ENCODE measurements at places on chromosomes 6 and 20.

- peak; percentile 46 for DNase-seq
These were observed 1.2 kb downstream of the SLC2A4RG start for GRCh38 chr20:63740627-63741353.

DNA sequence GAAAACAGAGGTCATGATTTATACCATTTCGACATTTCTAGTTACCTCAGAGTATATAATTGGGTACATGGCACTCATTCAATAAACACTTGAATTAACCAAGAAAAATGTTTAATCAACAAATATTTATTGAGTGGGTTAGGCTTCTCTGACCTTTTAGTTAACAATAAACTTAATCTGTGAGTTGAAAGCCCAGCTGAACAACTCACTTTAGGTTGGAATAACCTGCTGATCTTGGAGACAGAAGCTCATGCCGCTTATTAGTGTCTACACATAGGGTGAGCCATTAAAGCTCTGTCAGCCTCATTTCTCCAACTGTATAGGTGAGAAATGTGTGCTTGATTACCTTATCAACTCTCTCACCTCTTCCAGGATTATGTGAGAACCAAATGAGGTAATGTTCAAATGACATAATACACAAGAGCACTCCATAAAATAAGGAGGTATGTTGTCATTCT is 98.2 kb upstream of the DTNBP1 start:
- no peak for DNase-seq

DNA sequence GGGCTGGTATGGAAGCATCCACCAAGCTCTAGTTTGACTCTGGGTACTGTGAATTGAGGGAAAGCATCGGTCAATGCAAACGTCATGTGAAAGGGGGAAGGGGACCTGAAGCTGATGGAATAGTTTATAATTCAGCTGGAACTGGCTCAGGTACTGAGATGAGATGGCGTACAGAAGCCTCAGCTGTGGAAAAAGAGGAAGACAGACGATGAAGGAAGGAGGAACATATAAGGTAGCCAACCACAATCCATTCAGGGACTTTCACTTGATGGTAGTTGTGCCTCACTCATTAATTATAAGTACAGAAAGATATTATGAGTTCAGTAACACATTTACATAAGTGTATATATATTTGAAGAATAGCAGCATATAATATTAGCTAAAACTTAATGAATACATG is 2.7 kb downstream of the CALHM5 start:
- no peak for DNase-seq

GRCh38 chr6:170006900-170007467 is 255.6 kb downstream of the ERMARD start:
- DNase-seq: no peak

- DNase-seq: no peak
These were observed 153.1 kb downstream of the EPHA7 start for GRCh38 chr6:93266116-93266817.

DNA sequence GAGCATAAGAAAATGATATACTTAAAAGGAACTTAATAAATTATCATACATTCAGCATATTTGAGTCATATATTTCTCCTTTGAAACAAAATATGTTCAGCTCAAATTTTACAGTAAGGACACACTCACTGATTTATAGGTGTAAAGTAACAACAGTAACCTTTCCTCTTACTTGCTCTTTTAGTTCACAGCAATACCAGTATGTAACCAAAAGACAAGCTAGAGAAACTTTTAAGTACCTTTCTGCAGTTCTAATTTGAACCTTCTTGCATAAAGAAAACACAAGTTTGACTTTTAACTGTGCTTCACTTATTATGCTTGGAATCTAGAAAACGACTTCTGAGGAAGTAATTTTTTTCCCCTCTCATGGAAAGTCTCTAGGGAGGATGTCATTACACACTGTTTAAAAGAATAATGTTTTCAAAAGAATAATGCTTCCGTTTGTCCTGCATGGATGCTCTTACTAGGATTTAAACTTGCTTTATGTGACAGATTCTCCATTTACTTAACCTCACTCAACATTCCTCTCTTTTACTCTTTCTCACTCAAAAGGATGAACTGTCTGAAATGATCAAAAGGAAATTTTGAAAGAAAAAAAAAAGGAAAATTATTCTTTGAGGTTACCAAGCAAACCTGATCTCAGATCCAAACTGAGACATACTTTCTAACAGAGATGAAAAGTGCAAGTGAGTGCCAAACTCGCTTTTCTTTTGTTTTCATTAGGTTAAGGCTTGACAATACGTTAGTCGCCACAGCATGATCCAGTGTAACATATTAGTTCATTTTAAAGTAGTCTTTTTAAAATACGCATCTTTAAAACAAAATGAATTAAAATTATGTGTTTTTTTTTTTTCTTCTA is 22.4 kb upstream of the CALHM6 start:
- DNase-seq: no peak

DNA sequence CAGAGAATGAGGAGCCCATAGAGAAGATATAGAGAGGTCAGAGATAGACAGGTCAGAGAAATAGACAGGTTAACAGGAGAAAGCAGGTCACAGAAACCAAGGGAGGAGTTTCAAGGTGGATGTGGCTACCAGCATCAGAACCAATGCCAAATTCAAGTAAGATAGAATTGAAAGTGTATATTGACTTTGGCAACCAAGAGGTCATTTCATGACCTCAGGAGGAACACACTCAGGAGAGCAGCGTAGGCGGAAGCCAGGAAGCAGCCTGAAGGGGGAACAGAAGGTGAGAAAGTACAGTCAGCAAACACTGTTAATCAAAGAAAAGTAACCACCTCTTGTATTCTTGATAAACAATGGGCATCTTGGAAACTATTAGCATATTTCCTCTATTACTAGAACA is 33.9 kb upstream of the ALDH8A1 start:
- no peak for DNase-seq

DNA sequence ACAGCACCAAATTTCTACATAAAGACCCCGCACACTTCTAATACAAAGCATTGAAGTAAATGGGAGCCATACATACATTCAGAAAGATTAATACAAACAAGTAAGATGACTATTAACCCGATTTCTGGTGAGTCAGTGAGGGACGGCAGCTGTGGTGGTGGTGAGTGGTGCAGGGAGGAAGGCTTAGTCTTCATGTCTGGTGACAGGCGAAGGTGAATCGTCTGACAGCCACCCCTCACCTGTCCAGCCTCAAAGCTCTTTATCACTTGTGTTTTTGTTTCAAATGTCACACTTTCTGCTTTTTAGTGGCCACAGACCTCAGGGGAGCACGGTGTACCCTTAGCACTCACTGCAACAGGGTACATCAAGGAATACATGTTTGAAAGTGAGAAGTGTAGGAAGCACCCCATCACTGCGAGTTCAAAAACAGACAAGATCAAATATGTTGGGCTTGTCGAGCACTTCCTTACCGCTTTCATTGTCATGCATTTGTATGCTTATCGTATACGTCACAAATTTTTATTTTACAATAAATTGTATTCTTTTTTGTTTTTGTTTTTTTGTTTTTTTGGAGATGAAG is 63.5 kb downstream of the IRF4 start:
- peak; percentile 38 for DNase-seq

GRCh38 chr6:43719511-43719910 is 31.9 kb upstream of the MRPS18A start:
- no peak for DNase-seq

DNA sequence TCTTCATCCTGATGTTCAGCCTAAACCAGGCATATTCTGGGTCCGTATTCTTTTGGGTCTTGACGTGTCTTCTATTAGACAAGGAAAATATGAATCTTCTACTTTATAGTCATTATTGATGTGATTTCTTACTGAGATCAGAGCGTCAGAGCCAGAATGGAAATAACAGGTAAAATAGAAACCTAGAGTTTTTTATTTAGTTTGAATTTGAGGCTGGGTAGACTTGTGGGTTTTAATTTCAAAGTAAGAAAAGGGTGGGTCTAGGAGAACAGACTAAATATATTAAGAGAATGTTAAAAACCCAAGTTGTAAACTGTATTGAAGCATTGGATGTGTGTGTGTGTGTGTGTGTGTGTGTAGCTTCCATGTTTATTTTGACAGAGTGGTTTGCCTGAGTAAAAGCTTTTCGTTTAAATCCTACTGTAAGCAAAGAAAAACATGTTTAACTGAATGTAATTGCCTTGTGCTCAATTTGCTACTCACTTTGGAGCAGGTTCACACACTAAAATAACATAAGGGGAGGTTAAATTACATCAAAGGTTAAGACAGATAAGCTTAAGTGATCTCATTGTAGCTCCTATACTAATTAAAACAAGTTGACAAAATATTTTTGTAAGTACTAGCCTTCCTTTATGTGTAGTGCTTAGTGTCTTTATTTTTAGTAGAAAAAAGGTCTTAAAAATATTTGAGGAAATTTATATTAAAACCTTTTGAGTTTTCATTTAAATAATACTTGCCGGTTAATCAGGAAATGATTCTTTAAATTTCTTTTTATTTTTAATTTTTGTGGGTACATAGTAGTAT is 17.4 kb downstream of the HECA start:
- DNase-seq: no peak

DNA sequence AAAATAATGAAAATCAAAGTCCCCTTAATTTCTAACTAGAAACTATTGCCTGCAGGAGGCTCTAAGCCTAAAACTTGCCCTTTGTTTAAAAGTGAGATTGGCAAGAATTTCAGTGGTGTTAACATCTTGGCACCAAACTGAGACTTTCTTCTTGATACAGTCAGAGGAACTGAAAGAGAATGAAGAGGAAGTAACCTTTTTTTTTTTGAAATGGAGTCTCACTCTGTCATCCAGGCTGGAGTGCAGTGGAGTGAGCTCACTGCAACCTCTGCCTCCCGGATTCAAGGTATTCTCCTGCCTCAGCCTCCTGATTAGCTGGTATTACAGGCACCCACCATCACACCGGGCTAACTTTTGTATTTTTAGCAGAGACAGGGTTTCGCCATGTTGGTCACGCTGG is 3.6 kb downstream of the DOP1A start:
- no peak for DNase-seq

GRCh38 chr20:20731000-20731944 is 18.8 kb upstream of the RALGAPA2 start:
- DNase-seq: no peak

GRCh38 chr6:71079677-71080076 is 122.8 kb upstream of the B3GAT2 start:
- no peak for DNase-seq

DNA sequence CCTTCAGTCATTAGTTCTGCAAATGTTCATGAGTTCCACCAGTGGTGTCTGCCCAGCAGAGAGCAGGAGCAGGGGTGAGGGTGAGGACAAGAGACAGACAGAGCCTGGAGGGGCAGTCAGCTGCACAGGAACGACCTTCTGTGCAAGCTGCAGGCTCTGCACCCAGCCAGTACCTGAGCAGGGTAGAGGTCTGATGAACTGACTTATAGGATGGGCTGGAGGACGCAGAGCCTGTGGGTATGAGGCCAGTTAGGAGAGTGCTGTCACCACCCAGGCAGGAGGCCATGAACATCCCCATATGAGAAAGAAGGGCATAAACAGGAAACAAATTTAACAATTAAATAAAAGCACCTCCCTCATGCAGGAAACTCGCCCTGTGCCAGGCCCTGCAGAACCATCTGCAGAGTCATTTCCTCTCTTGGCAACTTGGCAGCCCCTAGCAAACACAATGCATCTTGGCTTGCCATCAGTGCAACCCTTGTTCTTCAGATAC is 17.9 kb downstream of the C6orf15 start:
- peak; percentile 76 for DNase-seq

DNA sequence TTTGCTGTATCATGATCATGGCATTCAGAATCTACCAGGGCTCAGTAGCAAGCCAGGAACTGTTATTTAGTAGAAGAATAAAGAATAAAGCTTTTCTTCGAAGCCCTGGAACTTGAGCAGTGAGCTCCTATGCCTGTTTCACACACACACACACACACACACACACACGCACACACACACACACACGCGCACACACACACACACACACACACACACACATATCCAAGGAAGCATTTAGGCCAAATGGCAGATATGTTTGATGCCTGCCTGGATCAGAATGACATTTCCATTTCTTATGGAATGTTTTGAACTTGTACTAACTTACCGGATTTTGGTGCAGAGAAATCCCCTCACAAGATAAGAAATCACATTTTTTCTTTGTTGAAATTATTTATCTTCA is 35.5 kb downstream of the RPP21 start:
- no peak for DNase-seq

DNA sequence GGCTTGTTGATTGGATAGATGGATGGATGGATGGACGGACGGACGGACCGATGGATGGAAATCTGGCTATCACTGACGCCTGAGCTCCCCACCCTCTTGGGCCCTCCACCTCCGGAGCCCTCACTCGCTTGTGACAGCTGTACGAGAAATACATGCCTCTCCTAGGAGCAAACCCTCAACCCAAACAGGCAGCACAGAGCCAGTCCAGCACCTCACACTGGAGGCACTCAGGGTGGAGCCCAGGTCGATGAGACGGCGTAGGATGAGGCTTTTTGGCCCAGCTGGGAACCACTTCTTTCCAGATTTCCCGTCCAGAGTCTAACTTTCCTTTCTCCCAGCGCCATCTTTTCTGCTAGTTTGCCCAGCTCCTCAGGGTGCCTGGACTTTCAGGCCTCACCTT is 2.7 kb upstream of the LY6G5C start:
- DNase-seq: no peak

DNA sequence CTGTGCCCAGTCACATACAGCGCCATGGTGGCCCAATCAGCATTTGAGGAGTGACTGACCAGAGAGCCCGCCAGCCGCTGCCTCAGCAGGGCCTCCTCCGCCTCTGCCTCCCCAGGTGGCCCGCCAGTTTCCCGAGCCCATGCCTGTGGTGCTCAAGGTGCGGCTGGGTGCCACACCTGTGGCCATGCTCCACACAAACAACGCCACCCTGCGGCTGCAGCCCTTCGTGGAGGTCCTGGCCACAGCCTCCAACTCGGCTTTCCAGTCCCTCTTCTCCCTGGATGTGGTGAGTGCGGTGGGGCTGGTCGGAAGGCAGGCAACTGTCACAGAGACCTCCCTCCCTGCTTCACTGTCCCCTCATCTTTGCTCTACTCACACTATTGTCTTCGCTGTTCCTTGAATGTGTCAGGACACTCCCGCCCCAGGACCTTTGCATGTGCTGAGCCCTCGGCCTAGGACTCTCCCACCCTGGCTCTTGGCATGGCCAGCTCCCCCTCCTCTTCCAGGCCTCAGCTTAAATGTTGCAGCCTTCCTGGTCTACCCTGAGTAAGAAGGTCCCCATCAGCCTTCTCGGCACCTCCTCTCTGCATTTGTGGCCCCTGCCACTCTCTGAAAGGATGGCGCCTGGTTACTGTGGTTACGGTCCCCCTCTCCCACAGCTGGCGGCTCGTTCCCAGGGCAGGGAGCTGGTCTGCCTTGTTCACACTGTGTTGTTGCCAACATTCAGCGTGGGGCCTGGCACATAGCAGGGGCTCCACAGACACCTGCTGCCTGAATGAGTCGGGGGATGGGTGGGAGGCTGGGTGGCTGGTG is 11.8 kb upstream of the BPIFB6 start:
- DNase-seq: no peak

GRCh38 chr6:43338243-43338642 is 29.6 kb upstream of the CRIP3 start:
- no peak for DNase-seq

GRCh38 chr20:10596710-10597121 is 77.1 kb downstream of the JAG1 start:
- DNase-seq: no peak

GRCh38 chr20:32828029-32828680 is 8.4 kb downstream of the MAPRE1 start:
- no peak for DNase-seq

- no peak for DNase-seq
These were observed 343.4 kb downstream of the SMOC2 start for GRCh38 chr6:168784426-168784825.

GRCh38 chr6:118893064-118893806 is 717 bp upstream of the ASF1A start:
- peak; percentile 55 for DNase-seq

GRCh38 chr20:63831993-63832686 is 1.1 kb upstream of the ZBTB46 start:
- DNase-seq: no peak

- DNase-seq: peak; percentile 31
These were observed 11.3 kb downstream of the NT5E start for GRCh38 chr6:85460921-85461797.

Data from CD4-positive, alpha-beta T cell treated with Interleukin-6 for 4 hours (primary cell).